Stimulated activated naive CD4-positive, alpha-beta T cell (primary cell): ENCODE measurements at places on chromosomes 11 and 22.

GRCh38 chr22:50627642-50628542 lies at the start of gene ARSA:
TSS of gene ARSA (minus strand) at chr22:50628152. CDS start at chr22:50627779, 373 bp downstream.
- DNase-seq = peak; percentile 71

DNA sequence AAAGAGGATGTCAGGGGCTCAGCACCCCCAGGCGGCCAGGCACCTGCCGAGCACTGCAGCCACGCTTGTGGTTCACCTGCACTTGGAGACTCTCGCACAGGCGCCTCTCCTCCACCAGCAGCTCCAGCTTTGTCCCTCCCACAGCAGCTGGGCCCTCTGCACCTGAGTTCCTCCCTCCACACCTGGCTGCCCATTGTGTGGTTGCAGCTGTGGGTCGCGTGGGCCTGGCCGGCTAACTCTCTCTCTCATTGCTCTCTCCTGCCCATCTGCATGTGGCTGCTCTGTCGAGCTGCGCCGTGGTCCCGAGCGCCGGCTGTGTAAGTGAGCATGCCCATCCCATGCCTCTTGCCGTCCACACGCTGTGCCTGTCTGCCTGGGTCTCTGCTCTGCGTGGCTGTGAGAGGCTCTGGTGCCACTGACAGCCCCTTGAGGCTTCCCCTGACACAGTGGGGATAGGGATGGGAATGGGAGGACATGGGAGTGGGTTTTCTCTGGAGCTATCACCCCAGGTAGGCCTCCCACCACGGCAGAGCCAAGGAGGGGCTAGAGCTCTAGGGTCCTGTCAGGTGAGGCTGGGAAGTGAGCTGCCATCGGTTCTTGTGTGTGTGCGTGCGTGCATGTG lies 8.5 kb upstream of the ACR start:
- no peak for DNase-seq

GRCh38 chr11:33161120-33162005 lies at the start of gene CSTF3:
TSS of gene CSTF3 (minus strand) at chr11:33161480. CDS start at chr11:33161325, 155 bp downstream.
- peak; percentile 88 for DNase-seq

- DNase-seq = no peak
Measured at GRCh38 chr22:33044112-33044511, 14.1 kb downstream of the SYN3 start.

DNA sequence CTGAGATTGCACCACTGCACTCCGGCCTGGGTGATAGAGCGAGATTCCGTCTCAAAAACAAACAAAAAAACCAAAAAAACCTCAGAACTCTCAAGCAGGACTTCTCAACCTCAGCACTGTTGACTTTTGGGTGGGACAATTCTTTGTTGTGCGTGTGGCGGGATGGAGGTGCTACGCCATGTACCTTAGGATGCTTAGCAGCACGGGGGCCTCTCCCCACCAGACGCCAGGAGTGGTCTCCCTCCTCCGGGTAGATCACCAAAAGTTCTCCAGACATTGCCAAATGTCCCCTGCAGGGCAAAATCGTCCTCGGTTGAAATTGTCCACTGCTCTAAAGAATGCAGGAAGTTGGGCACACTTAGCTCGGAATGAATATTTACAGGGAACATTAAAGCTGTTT lies 26.9 kb upstream of the ATXN10 start:
- no peak for DNase-seq

DNA sequence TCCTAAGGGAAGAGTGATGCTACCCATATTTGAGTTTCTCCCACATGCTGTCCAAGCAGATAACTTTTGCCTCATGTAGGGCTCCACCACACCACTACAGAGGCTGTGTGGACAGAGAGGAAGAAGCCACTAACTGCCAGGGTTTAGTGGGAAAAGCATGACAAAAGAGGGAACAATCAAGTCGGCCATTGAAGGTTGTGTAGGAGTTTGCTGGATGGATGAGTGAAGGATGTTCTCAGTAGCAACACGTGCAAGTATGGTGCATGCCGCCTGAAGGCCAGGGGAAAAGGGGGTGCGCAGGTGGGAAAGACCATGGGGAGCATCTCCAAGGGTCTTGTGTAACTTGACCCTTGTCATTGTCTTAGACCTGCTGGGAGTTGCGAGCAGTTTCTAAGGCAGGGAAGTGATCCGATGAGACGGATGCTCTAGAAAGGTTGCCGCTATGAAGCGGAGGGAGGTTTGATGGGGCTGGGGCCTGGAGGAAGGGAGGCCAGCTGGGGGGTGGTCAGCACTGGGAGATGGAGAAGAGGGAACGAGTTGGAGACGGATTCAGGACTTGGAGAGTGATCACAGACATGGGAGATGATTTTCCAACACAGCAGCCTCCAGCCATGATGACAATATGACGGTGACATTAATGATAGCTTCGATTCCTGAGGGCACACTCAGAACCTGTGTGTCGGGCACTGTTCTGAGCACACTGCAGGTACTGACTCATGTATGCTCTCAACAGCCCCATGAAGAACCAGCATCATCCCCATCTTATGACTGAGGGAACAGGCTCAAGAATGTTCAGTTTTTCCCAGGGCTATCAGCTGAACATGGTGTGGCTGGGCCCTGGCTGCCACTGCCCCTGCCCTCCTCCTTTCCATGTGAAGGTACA lies 53.7 kb downstream of the CD6 start:
- DNase-seq = peak; percentile 26

DNA sequence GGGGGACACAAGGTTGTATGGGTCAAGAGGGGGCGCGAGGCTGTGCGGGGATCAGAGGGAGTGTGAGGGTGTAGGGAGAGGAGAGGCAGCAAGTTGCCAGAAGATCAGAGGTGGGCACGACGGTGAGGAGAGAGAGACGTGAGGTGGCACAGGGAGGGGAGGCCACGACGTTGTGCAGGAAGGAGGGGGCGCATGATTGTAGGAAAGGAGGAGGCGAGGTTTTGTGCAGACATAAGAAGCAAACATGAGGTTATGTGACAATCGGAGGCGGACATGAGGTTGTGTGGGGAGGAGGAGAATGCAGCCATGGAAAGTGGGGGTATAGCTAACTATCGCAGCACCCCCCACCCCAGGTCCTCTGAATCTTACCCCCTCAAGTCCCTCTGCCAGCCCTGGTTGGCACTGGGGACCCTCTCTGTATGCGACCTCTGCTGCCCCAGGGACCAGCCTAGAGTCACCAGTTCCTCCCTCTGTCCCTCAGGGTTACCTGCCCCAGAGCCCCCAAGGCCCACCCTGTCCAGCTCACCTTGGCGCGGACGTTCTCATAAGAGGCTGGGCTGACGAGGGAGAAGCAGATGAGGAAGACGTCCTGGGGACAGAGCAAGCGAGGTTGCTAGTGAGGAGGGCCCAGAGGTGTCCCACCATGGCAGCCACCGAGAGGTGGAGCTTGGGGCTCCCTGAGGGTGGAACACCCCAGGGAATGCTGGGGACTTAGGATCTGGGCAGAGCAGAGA lies 12.5 kb downstream of the RAC2 start:
- peak; percentile 63 for DNase-seq

DNA sequence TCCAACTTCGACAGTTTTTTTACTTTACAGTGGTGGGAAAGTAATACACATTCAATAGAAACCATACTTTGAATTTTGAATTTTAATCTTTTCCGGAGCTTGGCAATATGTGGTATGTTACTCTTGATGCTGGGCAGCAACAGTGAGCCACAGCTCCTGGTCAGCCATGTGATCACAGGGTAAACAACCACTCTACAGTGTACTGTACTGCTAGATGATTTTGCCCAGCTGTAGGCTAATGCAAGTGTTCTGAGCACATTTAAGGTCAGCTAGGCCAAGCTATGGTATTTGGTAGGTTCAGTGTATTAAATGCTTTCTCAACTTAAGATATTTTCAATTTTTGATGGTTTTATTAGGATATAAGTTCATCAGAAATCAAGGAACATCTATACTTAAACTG lies 48.7 kb upstream of the GRIK4 start:
- DNase-seq = no peak

- DNase-seq = no peak
Measured at GRCh38 chr11:131025020-131025419, 108.7 kb upstream of the SNX19 start.

GRCh38 chr22:46710806-46711205 lies 27.2 kb downstream of the CERK start:
- DNase-seq = no peak

DNA sequence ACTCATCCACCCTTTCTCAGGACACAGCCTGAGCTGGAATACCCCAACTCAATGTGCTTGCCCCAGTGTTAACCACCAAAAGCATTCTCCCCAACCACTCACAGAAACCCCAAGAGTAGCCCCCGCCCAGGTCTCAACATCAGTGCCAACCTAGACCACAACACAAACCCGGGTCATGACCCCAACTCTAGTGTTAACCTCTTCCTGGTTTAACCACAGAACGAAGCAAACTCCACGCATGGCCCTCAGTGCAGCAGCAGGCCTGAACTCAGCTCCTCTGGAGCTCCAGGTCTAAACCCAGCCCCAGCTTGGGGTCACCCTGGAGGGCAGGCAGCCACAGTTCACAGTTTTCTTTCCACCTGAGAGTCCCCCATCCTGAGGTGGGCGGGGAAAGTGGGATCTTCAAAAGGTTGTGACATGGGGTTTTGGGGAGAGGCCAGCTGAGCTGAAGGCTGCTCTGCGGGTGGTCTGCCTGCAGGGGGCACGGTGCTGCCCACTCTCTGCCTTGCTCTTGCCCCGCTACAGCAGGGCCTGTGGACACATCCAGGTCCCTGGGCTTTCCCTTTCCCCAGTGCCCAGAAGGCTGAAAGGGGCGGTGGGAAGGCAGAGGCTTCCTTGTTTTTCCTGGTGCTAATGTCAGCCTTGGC lies 37.9 kb downstream of the NECTIN1 start:
- DNase-seq = peak; percentile 12

- no peak for DNase-seq
Measured at GRCh38 chr11:74966651-74967050, 17.6 kb downstream of the SPCS2 start.

- peak; percentile 15 for DNase-seq
Measured at GRCh38 chr11:6251120-6251733, 8.4 kb upstream of the CCKBR start.

- DNase-seq = no peak
Measured at GRCh38 chr11:121566279-121567168, 113.8 kb upstream of the SORL1-AS1 start.

- no peak for DNase-seq
Measured at GRCh38 chr11:9609841-9610240, 36.4 kb downstream of the WEE1 start.

GRCh38 chr22:37330200-37331033 lies 48.1 kb downstream of the CYTH4 start:
- DNase-seq = no peak

DNA sequence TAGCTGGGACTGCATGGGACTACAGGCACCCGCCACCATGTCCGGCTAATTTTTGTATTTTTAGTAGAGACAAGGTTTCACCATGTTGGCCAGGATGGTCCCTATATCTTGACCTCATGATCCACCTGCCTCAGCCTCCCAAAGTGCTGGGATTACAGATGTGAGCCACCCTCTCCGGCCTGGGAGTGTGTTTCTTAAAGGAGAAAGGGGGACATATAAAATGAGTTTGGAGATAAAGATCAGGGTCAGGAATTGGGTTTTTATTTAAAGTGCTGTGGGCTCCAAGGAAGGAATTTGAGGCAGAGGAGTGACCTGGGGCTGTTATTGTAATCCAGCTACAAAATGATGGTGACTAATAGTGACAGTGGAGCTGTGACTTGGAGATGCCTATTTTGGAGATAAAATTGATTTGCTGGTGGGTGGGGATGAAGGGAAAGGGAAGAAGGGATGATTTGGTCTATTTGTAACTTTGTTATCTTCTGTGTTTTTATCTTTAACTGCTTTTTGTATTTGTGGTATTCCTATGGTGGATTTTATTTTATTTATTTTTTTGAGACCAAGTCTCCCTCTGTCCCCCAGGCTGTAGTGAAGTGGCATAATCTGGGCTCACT lies 5.0 kb downstream of the CRKL start:
- DNase-seq = no peak

- no peak for DNase-seq
Measured at GRCh38 chr11:114353443-114353842, 46.9 kb downstream of the C11orf71 start.

DNA sequence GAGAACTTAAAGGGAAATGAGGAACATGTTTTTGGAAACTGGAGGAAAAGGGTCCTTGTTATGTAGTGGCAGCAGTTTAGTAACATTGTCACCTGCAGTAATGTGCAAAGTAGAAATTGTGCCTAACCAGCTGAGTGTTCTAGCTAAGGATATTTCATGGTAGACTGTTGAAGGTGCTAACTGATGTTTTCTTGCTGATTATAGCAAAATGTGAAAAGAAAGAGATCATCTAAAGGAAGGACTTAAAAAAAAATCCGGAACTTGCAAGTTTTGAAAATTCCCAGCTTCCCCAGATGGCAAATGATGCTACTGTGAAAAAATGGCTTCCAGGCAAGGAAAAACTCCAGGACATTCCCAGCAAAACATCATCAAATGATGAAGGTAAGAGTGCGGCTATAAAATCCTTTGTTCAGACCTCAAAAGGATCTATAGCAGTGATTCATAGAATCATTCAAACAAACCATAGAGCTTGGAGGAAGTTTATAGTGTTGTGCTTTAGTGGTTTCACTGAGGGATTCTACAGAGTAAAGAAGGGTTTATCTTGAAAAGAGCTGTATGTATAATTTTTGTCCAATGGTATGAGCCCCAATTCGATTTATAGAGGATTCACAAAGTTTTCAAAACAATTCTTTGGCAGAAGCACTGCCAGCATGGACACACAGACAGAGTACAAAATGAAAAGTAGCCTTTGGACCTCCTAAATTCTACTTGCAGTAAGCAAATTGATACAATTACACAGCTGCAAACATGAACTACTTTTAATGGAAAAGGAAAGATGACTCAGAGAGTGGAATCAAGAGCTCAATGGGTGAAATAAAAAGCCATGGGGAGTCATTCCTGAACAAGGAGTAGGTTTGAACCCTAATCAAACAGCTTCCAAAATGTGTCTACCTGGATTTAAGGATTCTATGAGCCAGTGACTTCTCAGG lies 4.3 kb upstream of the TRIM44 start:
- no peak for DNase-seq

GRCh38 chr11:15761235-15761634 lies 595.1 kb downstream of the SOX6 start:
- no peak for DNase-seq

GRCh38 chr11:70142221-70142875 lies 60.7 kb upstream of the FADD start:
- no peak for DNase-seq

DNA sequence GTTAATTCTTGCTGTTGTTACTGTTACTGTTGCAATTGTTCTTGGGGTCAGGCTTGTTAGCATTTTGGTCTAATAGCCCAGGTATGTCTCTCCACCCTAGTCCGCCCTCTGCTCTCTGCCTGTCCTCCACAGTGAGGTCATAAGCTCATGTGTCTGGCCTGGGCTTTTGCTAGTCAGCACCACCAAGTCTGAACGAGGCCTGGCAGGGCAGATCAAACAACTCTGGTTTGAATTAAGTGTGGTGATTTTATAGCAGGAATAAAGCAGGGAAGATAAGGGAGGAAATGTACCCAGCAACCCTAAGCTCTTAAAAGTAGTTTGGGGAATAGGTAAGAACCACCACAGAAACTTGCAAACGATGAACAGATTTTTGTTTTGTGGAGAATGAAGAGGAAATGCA lies 98.7 kb downstream of the ABTB2 start:
- DNase-seq = no peak

DNA sequence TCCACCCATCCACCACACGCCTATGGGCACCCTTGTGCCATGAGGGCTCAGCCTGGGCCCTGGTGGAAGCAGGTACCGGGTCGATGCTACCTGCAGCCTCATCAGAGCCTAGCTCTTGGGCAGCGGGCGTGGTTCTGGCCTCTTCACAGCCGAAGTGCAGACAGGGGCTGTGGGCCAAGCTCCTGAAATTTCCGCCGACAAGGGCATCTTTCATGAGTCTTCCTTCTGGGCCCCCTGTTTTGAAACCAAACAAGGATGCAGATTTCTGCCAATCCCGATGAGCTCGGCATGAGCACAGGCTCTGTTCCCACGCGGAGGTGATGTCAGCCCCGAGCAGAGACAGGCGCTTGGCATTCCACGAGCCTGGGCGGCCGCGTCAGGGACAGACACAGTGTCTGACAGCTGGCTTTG lies 22.6 kb upstream of the MGAT3 start:
- no peak for DNase-seq
